ENCODE measurements at places on chromosomes 6 and 20.
A peak's percentile ranks its signal among the peaks of the same experiment; 100 is the strongest.

- no peak for DNase-seq
These were observed 3.0 kb upstream of the ARID1B start for GRCh38 chr6:156773935-156774852.

DNA sequence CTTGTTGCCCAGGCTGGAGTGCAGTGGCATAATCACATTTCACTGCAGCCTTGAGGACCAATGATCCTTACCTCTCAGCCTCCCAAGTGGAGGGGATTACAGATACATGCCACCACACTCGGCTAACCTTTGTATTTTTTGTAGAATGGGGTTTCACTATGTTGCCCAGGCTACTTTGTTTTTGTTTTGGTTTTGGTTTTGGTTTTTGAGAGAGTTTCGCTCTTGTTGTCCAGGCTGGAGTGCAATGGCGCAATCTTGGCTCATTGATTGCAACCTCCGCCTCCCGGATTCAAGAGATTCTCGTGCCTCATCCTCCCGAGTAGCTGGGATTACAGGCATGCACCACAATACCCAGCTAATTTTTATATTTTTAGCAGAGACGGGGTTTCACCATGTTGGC lies 105.5 kb downstream of the BMP7 start:
- DNase-seq = no peak

- no peak for DNase-seq
These were observed 25.3 kb downstream of the SERAC1 start for GRCh38 chr6:158142789-158143188.

- DNase-seq = no peak
These were observed 23.6 kb upstream of the DNAAF9 start for GRCh38 chr20:3431109-3431508.

DNA sequence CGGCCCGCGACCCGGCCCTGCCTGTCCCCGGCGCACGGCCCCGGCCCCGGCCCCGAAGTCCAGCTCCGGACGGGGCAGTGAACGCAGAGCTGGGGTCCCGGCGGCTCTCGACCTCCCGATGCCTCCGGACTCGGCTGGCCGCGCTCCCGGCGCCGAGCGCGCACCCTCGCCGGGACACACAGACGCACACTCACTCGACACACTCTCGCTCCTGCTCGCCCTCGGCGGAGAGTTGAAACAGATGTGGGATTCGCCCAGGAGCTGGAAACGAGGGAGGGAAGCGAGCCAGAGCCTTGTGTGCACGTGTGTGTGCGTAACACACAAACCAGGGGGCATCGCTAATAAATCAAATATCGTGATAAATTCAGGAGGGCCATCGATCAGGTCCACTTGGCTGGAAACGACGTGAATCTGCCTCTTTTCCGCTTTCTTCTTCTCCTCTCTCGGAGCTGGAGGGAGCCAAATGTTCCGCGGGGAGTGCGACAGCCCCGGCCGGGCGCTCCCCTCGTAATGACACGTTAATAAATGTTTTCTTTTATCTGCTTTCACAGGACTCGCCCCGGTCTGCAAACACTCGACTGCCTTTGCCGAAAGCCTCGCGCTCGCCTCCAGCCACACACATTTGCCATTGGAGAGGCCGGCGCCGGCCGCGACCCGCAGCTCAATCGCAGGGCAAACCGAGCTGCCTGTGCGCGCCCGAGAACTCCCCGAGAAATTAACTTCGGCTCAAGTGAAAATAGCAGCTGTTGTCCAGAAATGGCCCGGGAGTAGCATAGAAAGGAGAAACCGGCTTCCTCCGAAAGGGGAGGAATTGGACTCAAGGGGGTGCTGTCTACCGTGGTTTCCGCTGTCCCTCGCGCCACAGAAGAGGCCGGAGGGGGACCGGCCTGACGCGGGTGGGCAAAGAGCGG lies 828 bp upstream of the SULF2 start:
- DNase-seq = no peak

DNA sequence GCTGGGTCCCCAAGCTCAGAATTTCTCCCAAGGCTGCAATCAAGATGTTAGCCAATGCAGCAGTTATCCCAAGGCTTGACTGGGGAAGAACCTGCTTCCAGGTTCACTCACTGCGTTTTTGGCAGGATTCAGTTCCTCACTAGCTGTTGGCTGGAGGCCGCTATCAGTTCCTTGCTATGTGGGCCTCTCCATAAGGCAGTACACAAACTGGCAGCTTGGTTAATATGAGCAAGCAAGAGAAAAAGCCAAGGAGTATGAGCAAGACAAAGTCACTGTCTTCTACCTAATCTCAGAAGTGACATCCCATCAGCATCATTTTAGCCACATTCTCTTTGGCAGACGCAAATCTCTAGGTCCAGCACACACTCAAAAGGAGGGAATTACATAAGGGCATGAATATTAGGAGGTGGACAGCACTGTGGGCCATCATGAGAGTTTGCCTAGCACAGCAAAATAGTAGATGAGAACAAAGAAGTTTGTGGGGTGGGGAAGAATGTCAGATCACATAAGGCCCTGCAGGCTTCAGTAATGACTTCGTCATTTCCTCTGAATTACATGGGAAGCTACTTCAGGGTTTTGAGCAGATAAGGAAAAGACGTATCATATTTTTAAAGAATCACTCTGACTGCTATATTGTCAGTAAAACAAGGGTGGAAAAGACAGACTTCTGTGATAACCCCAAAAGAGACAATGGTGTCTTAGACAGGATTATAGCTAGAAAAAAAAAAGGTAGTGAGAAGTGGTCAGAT lies 25.5 kb downstream of the LMBRD1 start:
- DNase-seq = no peak

DNA sequence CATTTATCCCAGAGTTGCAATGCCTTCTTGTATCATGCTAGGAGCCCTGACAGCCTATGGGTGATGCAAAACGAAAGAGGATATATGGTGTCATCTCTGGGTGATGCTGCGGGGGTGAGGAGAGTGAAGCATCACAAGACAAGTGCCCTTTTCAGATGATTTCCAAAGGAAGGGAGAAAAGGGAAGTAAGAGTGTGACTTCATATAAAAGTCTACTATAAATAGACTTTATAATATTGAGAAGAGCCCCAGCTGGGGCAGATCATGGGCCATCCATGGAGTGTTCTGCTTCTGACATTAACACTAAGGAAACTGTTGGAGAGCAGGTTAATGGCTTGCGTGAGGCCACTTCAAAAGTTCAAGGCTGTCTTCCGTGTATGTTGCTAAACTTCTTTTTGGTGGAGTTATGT lies 4.4 kb downstream of the CD83 start:
- peak; percentile 2 for DNase-seq

- no peak for DNase-seq
These were observed 2.9 kb downstream of the EEF1A2 start for GRCh38 chr20:63495741-63496595.

DNA sequence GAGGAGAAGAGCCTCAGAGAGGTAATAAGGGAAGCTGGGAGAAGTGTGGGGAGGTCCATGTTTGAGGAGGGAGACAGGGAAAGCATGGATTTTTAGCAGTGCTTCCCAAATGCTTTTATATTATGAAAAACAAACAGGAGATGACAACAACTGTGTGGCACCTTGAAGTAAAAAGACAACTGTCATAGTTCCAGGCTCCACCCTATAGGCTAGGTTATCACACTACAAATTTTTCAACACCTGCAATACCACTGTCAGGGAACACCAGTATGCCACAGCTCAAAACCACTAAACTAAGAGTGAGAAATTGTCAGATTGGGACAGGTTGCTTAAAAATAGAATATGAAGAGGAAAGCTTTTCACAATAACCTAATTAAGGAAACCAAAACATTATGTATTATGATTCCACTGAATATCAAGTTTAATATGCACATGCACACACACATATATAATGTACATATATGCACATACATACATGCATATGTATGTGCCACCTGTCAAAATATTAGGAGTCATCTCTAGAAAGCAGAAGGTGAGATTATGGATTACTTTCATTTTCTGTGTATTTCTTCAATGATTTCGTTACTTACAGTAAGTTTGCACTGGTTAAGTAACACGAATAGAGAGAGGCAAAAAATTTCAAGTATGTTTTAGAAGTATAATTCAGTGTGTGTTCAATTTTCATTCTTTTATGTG lies 261.2 kb downstream of the PTPRK start:
- no peak for DNase-seq

DNA sequence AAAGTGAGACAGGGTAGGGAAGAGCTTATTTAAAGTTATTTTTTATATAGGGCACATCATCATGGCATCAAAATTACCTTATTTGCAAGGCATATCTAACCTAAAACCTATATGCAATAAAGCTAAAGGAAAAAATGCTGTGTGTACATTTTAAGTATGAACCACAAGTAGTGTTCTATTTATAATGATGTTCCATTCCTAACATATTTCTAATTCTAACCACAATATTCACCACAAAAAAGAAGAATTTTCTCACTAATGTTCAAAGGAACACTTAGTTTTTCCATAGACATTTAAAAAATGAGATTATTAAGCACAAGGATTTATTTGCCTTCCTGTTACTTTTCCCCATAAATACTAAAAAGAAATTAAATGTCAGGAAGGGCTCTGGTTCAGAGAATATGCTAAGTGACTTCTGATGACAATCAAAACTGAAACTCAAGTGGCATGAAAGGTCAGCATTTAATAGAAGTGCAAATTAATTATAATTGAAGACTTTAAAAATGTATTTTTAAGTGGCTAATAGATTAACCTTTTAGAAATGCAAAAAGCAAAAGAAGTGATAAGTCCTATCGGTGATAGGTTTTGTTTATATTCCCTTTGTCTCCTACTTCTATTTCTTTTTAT lies 25.1 kb downstream of the GPR63 start:
- DNase-seq = no peak

- no peak for DNase-seq
These were observed at the start of gene FAM50B for GRCh38 chr6:3848925-3849605. Gene FAM50B (plus strand): TSS chr6:3849373. CDS start chr6:3849812, 439 bp downstream.

GRCh38 chr6:30722280-30723112 lies 2.3 kb downstream of the TUBB start:
- DNase-seq = peak; percentile 22

GRCh38 chr6:45566882-45567281 lies 189.1 kb upstream of the SUPT3H start:
- no peak for DNase-seq

GRCh38 chr6:122315842-122316241 lies 83.6 kb upstream of the HSF2 start:
- no peak for DNase-seq

GRCh38 chr20:16052456-16052855 lies 520.8 kb downstream of the KIF16B start:
- DNase-seq = no peak

GRCh38 chr20:56440346-56441007 lies 27.9 kb upstream of the RTF2 start:
- peak; percentile 45 for DNase-seq

DNA sequence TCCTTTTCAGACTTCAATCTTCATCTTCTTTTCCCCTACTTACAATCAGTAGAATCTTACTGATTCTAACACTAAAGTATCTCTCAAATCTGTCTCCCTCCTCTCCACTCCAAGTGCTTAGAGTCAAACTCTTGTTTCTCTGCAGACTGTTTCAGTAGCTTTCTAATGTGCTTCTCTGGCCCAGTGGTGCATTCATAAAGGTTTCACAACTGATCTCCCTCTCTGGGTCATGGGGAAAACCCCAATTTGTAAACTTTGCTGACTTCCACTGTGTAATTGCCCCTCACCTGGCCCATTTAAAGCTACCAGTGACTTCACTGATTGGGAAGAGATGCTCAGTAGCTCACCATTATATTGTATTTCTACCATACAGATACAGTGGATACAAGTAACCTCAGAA lies 183.6 kb downstream of the FAXC start:
- no peak for DNase-seq

- DNase-seq = no peak
These were observed 79.8 kb downstream of the SULF2 start for GRCh38 chr20:47705497-47705856.

DNA sequence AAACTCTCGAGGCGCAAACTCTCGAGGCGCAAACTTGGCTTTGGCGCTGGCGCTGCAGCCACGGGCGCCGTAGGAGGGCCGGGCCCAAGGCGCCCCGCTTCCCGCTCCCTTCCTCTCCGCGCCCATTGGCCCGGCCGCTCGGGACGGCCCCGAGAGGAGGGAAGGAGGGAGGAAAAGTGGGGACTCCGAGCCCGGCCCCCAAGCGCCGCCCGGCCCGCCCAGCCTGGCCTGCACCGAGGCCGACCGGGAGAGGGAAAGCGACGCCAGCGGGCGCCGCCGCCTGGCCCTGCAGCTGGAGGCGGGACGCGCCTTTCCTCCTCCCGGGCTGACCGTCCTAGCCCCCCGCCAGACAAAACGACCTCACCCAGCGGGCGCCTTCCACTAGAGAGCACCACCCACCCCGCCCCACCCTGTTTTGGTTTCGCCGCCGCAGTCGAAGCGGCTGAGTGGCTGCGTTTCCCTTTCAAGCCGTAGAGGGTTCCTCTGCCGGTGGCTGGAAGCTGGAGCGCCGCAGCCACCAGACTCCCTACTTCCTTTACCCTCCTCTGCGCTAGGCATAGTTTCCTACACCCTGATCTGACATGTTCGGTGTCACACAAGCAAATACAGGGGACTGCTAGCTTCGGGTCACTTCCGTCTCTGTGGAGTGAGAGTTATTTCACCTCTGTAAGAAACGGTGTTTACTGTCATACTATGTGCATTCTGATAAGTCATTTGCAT lies at the start of gene MBOAT1:
TSS of gene MBOAT1 (minus strand) at position 78 of the 720 bp plus-strand sequence. CDS start 235 bp downstream, outside the sequence.
- peak; percentile 93 for DNase-seq

DNA sequence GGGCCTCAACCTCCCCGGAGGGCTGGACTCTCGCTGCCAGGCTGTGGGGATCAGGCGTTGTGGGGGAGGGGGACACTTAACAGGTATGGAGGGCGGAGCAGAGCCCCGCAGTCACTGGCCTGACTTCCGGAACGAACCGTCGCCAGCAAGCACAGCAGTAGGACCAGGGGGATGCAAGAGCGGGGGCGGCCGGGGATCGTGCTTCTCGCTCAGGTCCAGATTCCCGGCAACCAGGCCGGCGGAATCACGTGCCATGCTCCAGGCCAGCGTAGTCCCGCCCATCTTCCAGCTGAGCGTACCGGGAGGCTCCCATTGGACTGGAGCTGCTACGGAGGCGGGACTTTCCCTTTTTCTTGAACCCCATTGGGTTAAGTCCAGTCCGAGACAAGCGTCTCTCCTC lies 10.0 kb upstream of the POU5F1 start:
- DNase-seq = peak; percentile 86

- no peak for DNase-seq
These were observed 156.9 kb downstream of the GRIK2 start for GRCh38 chr6:101550451-101550850.

- no peak for DNase-seq
These were observed 861 bp downstream of the PPP1R14C start for GRCh38 chr6:150143516-150144293.
